Thymus (tissue), 14 donors: ENCODE measurements at places on chromosomes 1 and 21. TPM values are rescaled to one million over a fixed set of nuclear protein-coding genes. Genes with fewer than 3 reads are reported as not detected.

- H3K36me3 ChIP-seq: no peaks in the 10 kb centered on the region
- H3K4me1 ChIP-seq: peaks cover 5% of the 10 kb centered on the region
- H3K27ac ChIP-seq: no peak overlapping the region
- no peaks in the 10 kb centered on the region for H3K27me3 ChIP-seq
- H3K4me3 ChIP-seq: no peak overlapping the region
- DNase-seq: no peak
These were observed 90.2 kb upstream of the BCAR3 start for GRCh38 chr1:93771843-93772242.

GRCh38 chr1:98975113-98975512 lies 29.5 kb downstream of the PLPPR5 start:
- H3K4me3 ChIP-seq: no peak overlapping the region
- DNase-seq: no peak
- H3K27me3 ChIP-seq: no peaks in the 10 kb centered on the region
- no peak overlapping the region for H3K27ac ChIP-seq

- H3K4me3 ChIP-seq: no peak overlapping the region
- H3K36me3 ChIP-seq: peaks cover 6% of the 10 kb centered on the region
- H3K4me1 ChIP-seq: no peaks in the 10 kb centered on the region
- no peak overlapping the region for H3K27ac ChIP-seq
These were observed 19.1 kb downstream of the TRAF5 start for GRCh38 chr1:211345719-211346118.

GRCh38 chr1:33348676-33349080 lies 27.8 kb upstream of the A3GALT2 start:
- H3K36me3 ChIP-seq: peaks cover under 1% of the 10 kb centered on the region
- H3K27ac ChIP-seq: peak overlapping the region; percentile 71
- H3K4me1 ChIP-seq: peaks cover 28% of the 10 kb centered on the region

HSD3B2 gene
- 0.42 TPM for total RNA-seq

DNA sequence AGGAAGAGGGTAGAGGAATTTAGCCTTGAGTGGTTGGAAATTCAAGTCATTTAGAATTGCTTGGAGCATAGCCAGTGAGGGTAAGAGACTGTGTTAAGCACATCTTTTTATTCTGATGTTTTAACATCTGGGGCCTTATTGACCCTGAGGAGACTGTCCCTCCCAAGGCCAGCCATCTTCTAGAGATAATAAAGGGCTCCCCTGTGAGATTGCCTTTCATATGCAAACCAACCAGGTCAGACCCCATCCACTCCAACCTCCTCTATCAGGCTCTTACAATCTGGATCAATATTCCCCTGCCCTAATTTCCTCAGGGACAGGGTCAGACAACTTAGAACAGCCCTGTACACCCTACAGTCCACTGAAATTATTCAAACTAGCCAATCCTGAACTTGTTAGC lies 93.8 kb downstream of the ATP1B1 start:
- no peak for DNase-seq
- no peak overlapping the region for H3K27ac ChIP-seq
- no peaks in the 10 kb centered on the region for H3K27me3 ChIP-seq

DNA sequence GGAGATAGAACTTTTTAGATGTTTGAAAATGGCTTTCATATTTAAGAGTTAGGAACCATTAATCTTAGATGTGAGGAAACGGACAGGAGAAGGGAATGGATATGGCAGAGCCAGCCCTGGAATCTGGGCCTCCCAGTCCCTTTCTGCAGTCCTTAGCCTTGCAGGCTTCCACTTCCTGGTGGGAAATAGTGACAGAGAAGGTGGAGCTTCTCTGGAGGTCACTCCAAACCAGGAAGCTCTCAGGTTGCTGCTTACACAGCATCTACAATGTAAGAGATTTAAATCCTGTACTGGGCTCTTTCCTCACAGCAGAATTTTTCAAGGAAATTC lies 2.5 kb downstream of the S100A11 start:
- peak overlapping the region; percentile 90 for H3K4me3 ChIP-seq
- peak overlapping the region; percentile 98 for H3K27ac ChIP-seq
- no peak for DNase-seq
- peaks cover 42% of the 10 kb centered on the region for H3K4me1 ChIP-seq

GRCh38 chr1:199866210-199866617 lies 161.3 kb upstream of the NR5A2 start:
- no peak for DNase-seq
- no peaks in the 10 kb centered on the region for H3K27me3 ChIP-seq
- no peaks in the 10 kb centered on the region for H3K36me3 ChIP-seq
- H3K4me1 ChIP-seq: peaks cover 7% of the 10 kb centered on the region
- no peak overlapping the region for H3K4me3 ChIP-seq

- no peaks in the 10 kb centered on the region for H3K27me3 ChIP-seq
- H3K27ac ChIP-seq: no peak overlapping the region
- H3K36me3 ChIP-seq: no peaks in the 10 kb centered on the region
- no peaks in the 10 kb centered on the region for H3K4me1 ChIP-seq
- DNase-seq: no peak
These were observed 302.4 kb downstream of the PTGER3 start for GRCh38 chr1:70745199-70745598.

- H3K4me3 ChIP-seq: no peak overlapping the region
- no peak overlapping the region for H3K27ac ChIP-seq
- H3K36me3 ChIP-seq: no peaks in the 10 kb centered on the region
- peaks cover 4% of the 10 kb centered on the region for H3K27me3 ChIP-seq
These were observed 501.3 kb downstream of the OMA1 start for GRCh38 chr1:58045094-58045705.
